ENCODE measurements at places on chromosomes 3 and 15. TPM values are rescaled to one million over a fixed set of nuclear protein-coding genes. Genes with fewer than 3 reads are reported as not detected.

GRCh38 chr15:36361351-36361870, 218.0 kb upstream of the CDIN1 start:
- DNase-seq, result no peak

DNA sequence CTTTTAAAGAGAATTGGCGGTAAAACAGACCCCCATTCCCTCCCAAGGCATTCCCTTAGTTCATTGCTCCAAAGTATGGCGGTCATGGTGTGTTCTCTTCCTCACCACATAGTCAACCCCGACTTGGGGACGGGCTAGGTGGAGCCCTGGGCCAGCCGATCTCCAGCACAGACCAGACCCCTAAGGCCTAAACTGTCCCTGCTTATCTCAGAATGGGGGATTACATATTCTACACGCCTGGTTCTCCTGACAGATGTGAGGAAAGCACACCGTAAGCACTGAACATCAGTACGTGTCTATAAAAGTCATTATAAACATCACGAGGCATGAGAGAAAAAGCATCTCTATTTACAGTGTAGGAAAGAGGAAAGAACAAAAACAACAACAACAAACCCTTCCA, 244.5 kb upstream of the STT3B start:
- no peak for DNase-seq

GRCh38 chr3:75248974-75249373, 415.2 kb upstream of the FRG2C start:
- DNase-seq, result no peak

DNA sequence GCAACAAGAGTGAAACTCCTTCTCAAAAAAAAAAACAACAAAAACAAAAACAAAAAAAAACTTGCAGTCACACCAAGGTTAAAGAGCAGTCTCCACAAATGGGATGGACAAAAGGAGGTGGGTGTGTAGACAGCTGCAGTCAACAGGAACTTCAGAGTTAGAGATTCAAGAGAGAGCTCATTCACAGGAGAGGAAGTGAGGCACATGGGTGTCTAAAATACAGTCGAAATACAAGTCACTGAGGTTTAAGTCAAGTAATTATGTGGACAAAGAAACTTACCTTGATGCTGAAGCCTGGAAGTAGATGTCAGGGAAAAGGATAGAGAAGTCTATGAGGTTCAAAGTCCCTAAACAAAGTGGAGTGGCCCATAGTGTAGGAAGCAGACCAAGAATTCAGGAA, 14.8 kb downstream of the MRPS11 start:
- no peak for DNase-seq

DNA sequence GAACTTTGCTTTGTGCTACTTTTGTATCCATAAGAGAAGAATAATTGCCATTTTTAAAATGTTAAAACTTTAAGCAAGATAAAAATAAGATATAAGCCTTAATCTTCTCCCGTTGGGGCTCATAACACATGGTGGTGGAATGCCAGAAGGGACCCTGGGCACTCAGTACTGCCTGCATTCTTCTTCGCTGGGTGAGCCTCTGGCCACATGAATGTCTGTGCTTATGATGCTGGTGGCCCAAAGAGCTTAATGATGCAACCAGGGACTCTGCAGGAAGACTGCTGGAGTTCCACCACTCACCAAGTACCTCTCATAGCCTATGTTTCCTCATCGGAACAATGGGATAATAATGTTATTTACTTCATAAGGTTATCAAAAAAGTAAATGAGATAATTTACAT, 103.6 kb downstream of the ERC2 start:
- DNase-seq, result no peak

The TOPAZ1 gene
- total RNA-seq, result not detected

The KCNAB1 gene
- 0.90 TPM for total RNA-seq

The MORC1 gene
- not detected for total RNA-seq

The RABL3 gene
- 12.5 TPM for total RNA-seq

The HES1 gene
- 42.3 TPM for total RNA-seq

The TEX55 gene
- not detected for total RNA-seq

Data from SK-MEL-5 (cell line).